ENCODE measurements at places on chromosomes 3 and 15. TPM values are rescaled to one million over a fixed set of nuclear protein-coding genes. Genes with fewer than 3 reads are reported as not detected.

Gene HTR3E
- total RNA-seq: not detected

Gene FAM43A
- total RNA-seq: 16.1 TPM

Gene TMCO5A
- total RNA-seq: not detected

Gene CHRNA3
- 0.06 TPM for total RNA-seq

Gene SLC9C1
- total RNA-seq: 0.28 TPM

- DNase-seq: no peak
Measured at GRCh38 chr3:187198490-187198889, 1.2 kb downstream of the RTP1 start.

DNA sequence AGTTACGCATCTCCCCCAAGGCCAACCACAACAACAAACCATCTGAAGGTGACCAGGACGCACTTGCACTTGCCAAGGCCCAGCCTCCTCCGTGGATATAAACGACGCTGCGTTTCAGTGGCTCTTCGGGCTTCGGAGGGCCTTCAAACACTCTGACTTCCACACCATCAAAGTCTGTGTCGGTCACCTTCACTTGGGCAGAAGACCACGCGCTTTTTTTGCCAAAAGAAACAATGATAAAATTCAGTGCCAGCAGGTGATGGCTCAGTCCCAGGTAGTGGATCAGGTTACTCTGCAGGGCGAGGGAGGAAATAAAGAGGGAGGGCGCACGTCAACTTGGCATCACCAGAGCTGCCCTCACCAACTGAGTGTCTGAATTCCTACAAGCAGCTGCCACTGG lies 63.0 kb downstream of the NCEH1 start:
- DNase-seq: no peak

DNA sequence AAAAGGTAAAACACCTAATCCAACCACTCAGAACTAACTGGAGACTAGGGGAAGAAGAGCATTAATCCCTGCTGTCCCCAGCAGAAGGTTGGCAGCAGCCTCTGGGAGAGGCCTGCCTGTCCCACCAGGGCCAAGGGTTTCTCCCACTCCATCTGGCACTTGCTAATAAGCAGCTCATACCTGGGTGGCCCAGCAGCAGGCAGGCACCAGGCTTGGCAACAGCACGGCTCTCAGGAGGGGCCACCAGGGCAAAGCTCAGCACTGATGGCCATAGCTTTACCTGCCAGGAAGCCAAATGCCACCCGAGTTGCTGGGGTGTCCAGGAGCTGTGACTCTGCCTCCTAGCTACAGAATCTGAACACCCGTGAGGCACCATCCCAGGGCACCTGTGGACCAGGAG lies 58.3 kb downstream of the BOC start:
- DNase-seq: no peak

GRCh38 chr3:171878461-171879225 lies 35.5 kb downstream of the TMEM212 start:
- DNase-seq: peak; percentile 59

- DNase-seq: no peak
Measured at GRCh38 chr15:56586206-56586605, 121.3 kb upstream of the MNS1 start.

- DNase-seq: no peak
Measured at GRCh38 chr3:67490658-67491057, 163.8 kb downstream of the SUCLG2 start.

DNA sequence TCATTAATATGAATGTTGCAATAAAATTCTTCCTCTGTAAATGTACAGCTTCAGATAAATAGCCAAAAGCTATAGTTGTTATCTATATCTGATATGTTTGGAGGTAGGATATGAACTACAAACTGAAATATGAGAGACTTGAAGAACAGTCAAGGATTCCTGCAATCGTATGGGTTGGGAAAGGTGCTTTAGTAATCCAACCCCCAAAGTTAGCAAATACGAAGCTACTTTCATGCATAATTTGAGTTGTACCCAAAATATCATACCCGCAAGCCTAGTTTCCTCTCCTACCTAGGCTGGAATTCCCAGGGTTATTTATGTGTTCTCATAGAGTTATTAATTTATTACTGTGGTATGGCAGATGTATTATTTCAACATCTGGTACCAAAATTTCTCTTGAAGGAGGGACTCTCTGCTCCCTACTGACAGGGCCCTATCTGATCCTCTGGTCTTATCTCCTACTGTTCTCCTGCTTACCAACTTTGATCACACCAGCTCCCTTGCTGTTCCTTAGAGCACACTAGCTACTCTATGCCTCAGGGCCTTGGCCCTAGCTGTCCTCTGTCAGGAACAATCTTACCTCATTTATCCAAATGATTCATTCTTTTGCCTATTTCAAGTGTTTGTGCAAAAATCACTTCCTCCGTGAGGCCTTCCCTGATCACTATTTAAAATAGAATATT lies 140.4 kb upstream of the CCDC54 start:
- DNase-seq: no peak

DNA sequence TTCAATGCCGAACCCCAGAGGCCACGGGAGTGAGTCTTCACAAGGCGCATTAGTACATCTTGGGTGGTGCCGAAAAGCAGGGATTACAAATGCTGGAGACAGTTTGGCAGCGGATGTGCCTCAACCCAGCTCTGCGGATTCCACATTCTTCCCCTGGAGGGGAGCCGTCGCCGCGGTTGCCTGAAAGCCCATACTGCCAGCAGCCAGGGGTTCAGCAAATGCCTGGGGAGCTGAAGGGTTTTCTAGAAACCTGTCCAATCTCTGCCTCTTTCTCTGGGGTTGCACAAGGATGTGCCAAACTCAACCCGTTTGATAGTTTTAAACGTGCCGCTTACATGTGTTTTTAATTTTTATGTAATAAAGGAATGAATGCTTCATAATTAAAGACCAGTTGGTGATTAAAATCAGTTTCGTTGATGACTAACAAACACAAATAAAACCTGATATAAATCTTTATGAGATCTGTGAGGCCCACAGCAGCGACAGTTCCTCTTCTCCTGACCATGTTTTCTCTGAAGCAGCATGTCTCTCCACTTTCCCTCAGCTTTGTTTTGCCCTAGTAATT lies 74.6 kb upstream of the LEKR1 start:
- DNase-seq: peak; percentile 58
